Chondrocyte (in vitro differentiated cells): ENCODE measurements at places on chromosomes 3 and 15. TPM values are rescaled to one million over a fixed set of nuclear protein-coding genes. Genes with fewer than 3 reads are reported as not detected.

- no peak overlapping the region for H3K4me3 ChIP-seq
- no peak overlapping the region for H3K27ac ChIP-seq
- H3K36me3 ChIP-seq = no peaks in the 10 kb centered on the region
- peaks cover 24% of the 10 kb centered on the region for H3K4me1 ChIP-seq
- DNase-seq = no peak
Measured at GRCh38 chr3:192915304-192915703, 2.4 kb downstream of the MB21D2 start.

DNA sequence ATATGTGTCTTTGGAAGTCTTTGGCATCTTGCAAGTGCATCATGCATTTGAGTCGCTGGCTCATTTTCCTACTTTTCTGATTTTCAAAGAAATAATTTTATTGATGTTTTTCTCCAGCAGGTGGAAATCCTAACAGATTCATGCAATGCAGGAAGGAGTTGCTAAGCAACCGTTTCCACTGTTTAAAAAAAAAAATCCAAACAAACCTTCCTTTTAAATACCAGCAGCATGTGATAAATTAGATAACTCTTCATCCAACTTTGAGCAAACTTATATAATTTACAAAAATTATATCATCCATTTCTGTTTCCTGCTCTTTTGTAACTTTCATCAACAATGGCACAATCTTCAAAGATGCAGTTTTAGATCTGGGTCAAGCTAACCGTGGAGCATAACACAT lies 364.1 kb downstream of the MFSD1 start:
- no peak for DNase-seq
- H3K27ac ChIP-seq = no peak overlapping the region
- no peaks in the 10 kb centered on the region for H3K4me1 ChIP-seq
- no peak overlapping the region for H3K4me3 ChIP-seq

- DNase-seq = no peak
- H3K4me3 ChIP-seq = no peak overlapping the region
- H3K27ac ChIP-seq = no peak overlapping the region
- peaks cover 39% of the 10 kb centered on the region for H3K36me3 ChIP-seq
- H3K4me1 ChIP-seq = no peaks in the 10 kb centered on the region
- no peaks in the 10 kb centered on the region for H3K27me3 ChIP-seq
Measured at GRCh38 chr3:47337656-47338055, 43.2 kb upstream of the PTPN23 start.

GRCh38 chr15:66894363-66894762 lies 171.0 kb upstream of the SMAD3 start:
- H3K27me3 ChIP-seq = no peaks in the 10 kb centered on the region
- H3K4me3 ChIP-seq = no peak overlapping the region
- H3K36me3 ChIP-seq = no peaks in the 10 kb centered on the region
- H3K4me1 ChIP-seq = peaks cover 23% of the 10 kb centered on the region

DNA sequence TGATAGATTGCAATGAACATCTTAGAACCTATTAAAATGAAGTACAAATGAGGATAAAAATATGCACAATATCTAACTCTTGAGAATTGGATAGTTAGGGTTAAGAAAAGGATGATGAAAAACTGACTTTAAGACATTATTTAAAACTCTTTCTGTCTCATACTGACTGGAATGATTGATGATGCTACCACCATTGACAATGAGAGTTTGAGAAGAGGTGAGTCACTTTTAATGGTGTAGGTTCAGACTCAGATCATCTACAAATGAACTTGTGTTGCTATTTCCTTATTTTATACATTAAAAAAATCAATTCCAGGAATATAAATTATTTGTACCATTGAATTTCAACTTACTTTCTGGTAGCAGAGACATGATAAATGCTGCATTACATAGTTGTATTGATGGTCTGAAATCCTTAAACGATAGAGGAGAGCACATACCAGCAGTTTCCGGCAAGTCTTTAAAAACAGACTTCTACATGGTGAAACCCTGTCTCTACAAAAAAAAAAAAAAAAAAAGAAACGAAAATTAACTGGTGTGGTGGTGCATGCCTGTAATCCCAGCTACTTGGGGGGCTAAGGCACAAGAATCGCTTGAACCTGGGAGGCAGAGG lies 409.0 kb downstream of the OTOL1 start:
- DNase-seq = no peak
- H3K36me3 ChIP-seq = no peaks in the 10 kb centered on the region
- H3K27me3 ChIP-seq = no peaks in the 10 kb centered on the region
- no peak overlapping the region for H3K27ac ChIP-seq
- H3K4me3 ChIP-seq = no peak overlapping the region

The JMJD7 gene
- total RNA-seq = 4.9 to 5.4 TPM (median 5.2 TPM) in 3 replicates

The GABRR3 gene
- total RNA-seq = not detected in 3 replicates

The NEK10 gene
- 7.3 to 7.9 TPM (median 7.5 TPM) in 3 replicates for total RNA-seq
